NCI-H446 (cell line): ENCODE measurements at places on chromosomes 5 and 9.

- DNase-seq, result no peak
Observed at GRCh38 chr9:111872886-111873285, 23.7 kb upstream of the UGCG start.

- DNase-seq, result no peak
Observed at GRCh38 chr5:176167800-176168199, 70.4 kb upstream of the SIMC1 start.

- peak; percentile 13 for DNase-seq
Observed at GRCh38 chr9:34562135-34562745, 27.3 kb downstream of the CNTFR start.

GRCh38 chr5:88193896-88194295 is 74.7 kb downstream of the TMEM161B start:
- DNase-seq, result no peak
